ENCODE measurements at places on chromosomes 2 and 18.

DNA sequence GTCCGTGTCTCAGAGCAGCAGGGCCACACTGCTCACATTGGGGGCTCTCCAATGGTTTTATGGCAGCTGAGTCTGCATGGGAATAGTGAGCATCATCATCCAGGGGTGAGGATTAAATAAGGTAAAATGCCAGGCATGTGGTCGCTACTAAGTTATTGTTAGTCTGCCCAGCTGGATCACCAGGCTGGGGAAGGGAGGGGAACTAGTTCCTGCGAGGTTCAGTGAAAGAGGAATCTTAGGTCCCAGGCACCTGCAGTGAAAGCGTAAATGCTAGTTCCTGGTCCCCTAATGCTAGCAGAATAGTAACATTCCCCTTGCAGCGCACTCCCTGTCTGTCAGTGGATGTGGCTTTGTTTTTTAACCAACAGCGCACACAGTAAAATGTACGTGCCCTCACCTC lies 60.1 kb downstream of the ARHGEF4 start:
- no peak for DNase-seq

- no peak for DNase-seq
Observed at GRCh38 chr18:26497866-26498265, 50.5 kb downstream of the KCTD1 start.

GRCh38 chr2:239399433-239399920 lies 1.3 kb downstream of the HDAC4 start:
- DNase-seq: no peak

DNA sequence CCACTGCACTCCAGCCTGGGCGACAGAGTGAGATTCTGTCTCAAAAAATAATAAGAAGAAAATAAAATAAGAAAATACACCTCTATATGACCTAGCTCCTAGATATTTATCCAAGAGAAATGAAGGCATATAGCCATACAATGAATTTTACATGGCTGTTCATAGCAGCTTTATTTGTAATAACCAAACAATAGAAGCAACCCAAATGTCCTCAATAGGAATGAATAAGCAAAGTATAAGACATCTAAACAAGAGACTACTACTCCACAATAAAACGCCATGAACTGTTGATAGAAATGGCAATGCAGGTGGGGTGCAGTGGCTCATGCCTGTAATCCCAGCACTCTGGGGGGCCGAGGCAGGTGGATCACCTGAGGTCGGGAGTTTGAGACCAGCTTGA lies 31.2 kb upstream of the MYCN start:
- no peak for DNase-seq

GRCh38 chr2:118091631-118092030 lies 3.4 kb downstream of the INSIG2 start:
- DNase-seq: no peak

DNA sequence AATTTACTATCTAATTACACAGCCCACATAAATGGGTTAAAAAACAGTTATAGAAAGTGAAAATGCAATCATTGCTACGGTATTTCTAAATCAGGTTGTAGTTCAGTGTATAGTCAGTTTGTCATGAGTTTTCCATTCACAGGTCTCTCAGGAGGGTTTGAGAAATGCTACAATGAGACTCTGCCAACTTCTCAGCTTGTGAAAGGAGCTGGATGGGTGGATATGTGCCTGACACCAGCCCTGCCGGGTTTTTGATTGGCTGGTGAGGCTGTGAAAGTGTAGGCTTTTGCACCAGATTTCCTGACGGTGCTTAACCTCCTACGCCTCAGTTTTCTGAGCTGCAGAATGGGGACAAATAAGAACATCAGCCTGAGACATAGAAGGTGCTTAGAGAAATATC lies 102.6 kb upstream of the SMIM21 start:
- DNase-seq: no peak

DNA sequence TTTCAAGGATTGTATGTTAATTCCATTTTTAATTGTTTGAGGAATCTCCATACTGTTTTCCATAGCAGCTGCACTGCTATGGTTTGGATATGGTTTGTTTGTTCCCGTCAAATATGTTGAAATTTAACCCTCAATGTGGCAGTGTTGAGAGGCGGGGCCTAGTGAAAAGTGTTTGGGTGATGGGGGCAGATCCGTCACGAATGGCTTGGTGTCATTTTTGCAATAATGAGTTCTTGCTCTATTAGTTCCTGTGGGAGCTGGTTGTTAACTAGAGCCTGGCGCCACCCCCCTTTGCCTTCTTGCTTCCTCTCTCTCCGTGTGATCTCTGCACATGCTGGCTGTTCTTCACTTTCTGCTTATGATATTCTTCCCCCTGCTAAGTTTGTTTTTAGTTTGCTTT lies 71.4 kb upstream of the LDLRAD4 start:
- DNase-seq: no peak

DNA sequence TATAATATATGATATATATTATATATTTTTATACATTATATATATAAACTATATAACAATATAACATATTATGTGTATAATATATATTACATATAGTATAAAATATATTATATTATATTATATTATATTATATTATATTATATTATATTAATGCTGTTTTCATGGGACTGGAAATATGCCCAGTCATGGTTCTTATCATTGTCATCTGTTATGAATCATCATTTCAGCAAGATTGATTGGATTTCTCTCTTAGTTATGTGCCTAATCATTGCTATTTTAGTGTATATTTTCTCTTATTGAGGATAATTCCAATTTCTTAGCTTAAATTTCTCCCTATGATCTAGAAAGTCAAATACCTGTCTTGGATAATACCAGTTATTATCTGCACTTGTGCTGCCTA lies 617.8 kb downstream of the TRIB2 start:
- no peak for DNase-seq

DNA sequence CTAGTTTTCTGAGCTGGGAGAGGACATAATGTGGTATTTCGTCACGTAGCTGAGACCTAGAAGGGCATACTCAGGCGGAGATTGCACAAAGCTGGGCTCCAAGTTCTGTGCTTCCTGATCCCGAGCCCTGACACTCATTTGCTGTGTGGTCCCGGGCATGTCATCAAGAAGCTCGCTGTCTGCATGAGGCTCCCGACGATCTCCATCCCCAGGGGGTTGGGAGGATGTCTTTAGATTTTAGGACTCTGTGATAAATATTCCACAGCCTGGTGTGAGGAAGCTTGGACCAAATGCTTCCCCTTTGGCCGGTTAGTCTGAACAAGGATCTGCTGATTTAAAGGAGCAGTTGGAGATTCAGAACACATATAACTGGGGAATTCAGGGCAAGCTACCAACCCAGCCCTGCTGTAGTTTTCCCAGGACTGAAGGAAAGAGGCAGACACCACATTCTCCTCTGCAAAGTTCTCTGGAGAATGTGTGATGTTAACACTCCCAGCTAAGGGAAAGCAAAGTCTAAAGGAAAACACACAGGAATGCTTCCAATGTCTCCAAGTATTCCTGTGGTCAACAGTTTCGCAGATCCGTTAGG lies 2.3 kb downstream of the KCNE4 start:
- no peak for DNase-seq

GRCh38 chr18:31102941-31103340 lies 720 bp upstream of the DSC2 start:
- DNase-seq: no peak

- no peak for DNase-seq
Observed at GRCh38 chr2:32222966-32223365, 41.7 kb downstream of the NLRC4 start.

- DNase-seq: no peak
Observed at GRCh38 chr2:19893520-19894133, 8.2 kb downstream of the TTC32 start.

- DNase-seq: no peak
Observed at GRCh38 chr18:31301201-31301655, 16.7 kb upstream of the DSG1 start.

DNA sequence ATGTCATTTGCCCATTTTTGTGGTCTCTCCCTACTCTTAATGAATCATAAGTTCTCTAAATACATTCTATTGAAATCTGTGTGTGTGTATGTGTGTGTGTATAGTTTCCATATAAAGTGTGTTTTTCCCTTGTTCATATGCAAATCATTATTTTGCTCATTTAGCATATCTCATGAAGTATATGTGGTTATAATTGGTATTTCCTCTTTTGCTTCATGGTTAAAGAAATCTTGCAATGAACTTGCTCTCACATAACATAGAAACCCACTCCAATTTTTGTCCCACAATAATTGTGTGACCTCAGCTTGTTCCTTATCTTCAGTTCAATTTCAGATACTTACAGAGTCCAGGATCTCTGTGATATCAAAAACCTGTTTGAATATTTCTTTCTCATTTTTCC lies 1.2 kb downstream of the CPO start:
- no peak for DNase-seq

- DNase-seq: no peak
Observed at GRCh38 chr2:108541451-108541850, 7.2 kb downstream of the LIMS1 start.

DNA sequence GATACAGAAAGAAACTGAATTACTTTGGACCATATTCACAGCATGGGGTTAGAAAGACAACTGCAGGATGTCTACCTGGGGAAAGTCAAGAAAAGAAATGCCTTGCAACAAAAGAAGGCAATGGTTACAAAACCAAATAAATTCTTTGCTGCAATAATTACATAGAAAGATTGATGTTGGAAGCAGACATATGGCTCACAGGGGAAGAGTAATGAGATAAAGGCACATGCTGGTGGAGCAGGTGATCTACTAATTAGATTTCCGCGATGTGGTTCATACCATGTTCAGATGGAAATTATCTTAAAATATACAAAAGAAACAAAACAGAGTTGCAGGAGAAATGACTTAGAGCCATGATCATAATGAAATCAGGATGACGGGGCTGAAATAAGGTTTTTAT lies 718.8 kb upstream of the PKDCC start:
- no peak for DNase-seq

DNA sequence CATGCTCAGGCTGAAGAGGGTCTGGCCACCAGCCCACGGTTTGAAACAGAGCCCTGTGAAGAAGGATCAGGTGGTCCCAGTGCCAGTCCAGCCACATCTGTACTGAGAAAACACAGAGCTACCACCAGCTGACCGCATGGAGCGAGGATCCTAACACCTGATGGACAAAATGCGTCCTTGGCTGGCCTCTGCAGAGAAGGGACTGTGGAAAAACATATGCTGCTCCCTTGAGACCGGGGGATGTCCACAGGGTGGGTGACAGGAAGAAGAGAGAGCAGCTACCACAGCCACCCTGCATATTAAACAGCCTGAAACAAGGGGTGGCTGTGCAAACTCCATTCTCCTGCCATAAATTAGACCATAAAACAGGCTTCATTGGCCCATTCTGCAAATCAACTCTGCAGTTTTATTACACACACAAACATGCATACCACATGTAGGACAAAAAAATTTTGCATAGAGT lies 137.2 kb downstream of the BCL2 start:
- DNase-seq: no peak

GRCh38 chr2:239130041-239130440 lies 270.8 kb downstream of the HDAC4 start:
- no peak for DNase-seq

DNA sequence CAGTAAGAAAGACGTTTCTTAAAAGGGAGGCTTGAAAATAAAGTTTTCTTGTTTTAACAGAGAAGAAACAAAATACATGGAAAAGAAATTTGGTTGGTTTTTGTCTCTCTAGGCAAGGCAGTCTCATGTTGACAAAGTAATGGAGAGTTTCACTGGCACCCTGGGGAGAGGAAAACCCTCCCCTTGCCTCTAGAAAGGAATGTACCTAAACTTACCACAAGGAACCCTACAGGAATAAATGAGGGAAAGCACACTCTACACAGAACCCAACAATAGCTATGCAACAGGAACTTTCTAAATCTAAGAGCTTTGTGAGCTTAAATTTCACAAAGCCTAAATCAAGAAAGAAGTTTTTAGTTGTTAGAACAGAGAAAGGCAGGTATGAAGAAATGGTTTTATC lies 37.0 kb downstream of the FIGN start:
- no peak for DNase-seq

DNA sequence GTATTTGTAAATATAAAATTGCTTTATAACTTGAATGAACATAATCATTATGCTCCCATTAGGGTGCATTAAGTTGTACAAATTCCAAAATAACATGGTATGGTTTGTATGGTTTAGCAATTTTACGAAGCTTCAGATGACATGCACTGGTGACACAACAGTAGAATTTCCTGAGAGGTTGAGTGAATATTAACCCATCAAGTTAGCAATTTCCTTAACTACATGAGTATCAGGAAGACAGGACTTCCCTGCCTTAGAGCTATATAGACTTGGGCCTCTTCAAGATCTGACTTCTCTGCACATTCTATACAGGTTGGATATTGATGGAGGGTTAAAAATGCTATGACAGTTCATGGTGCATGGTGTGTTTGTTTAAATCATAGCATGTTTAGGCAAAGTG lies 60.2 kb downstream of the ZC3H6 start:
- no peak for DNase-seq

GRCh38 chr2:212423089-212423488 lies 115.5 kb downstream of the ERBB4 start:
- no peak for DNase-seq

GRCh38 chr2:159071190-159071915 lies 102.9 kb downstream of the TANC1 start:
- DNase-seq: no peak

DNA sequence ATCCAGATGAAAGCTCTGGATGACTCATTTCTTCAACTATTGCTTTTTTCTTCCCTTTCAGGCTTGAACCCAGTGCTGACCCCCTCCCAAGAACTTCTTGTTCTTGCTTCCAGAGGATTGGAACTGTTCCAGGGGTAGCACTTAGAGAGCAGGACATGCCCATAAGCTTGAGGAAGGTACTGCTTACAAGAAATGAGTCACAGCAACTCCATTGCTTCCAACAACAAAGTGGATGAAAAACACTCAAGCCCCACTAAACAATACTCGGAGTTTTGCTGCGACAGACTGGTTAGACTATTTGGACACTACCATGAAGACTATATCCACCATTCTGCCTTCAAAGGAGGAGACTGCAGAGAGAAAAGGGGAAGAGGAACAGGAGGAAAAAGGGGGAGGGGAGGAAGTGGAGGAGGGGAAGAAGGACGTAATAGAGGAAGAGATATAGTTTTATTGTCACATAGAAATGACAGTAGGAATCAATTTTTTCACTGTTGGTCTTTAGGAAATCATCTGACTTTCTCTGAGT lies 1.6 kb upstream of the EPC2 start:
- no peak for DNase-seq

GRCh38 chr2:42558827-42559226 lies 9.6 kb upstream of the MTA3 start:
- no peak for DNase-seq

DNA sequence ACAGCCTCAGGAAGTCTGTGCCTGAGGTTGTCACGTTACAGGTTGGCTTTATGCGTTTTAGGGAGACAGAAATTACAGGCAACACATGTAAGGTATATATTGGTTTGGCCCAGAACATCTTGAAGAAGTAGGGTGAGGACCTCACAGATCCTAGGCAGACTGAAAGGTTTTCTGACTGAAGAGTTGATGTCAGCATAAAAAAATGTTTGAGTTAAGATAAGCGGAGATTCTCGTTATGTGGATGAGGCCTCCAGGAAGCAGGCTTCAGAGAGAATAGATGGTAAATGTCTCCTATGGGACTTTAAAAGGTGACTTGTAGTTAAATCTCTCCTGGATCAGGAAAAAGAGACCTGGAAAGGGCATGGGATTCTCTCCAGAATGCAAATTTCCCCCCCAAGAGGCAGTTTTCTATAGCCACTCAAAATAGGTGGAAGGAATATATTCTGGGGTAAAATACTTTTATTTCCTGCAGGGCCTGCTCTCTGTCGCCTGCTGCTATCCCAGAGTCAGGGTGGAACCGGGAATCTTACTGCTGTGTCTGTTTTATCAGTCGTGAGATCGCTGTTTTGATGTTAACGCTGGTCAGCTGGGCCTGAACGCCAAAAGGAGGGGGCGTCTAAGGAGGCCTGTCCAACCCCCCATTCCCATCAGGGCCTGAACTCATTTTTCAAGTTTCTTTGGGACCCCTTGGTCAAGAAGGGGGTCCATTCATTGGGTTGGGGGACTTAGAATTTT lies 171.1 kb downstream of the HDAC4 start:
- DNase-seq: no peak
